HEK293T (cell line): ENCODE measurements at places on chromosomes 13 and 19.
A peak's percentile ranks its signal among the peaks of the same experiment; 100 is the strongest.

DNA sequence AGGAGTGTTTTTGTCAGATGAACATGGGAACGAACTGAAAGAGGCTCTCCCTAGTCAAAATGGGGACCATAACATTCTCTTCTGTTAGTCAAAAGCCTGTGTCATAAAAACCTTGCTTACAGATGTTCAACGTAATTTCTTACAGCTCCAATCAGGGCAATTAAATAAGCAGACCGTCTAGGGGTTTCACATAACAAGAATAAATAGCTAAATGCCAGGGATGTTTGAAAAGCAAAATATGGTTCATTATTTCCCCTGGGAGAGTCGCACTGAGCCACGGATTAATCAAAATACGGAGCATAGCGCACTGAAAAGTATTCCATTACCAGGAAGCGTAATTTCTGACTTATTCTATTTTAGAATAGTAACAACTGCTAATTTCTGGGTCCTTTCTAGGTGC lies 63.7 kb upstream of the MRI1 start:
- no peak for DNase-seq

GRCh38 chr13:51237386-51237785 lies 15.2 kb downstream of the FAM124A start:
- DNase-seq = no peak

- DNase-seq = no peak
Measured at GRCh38 chr19:44574186-44574950, 39.0 kb upstream of the IGSF23 start.

DNA sequence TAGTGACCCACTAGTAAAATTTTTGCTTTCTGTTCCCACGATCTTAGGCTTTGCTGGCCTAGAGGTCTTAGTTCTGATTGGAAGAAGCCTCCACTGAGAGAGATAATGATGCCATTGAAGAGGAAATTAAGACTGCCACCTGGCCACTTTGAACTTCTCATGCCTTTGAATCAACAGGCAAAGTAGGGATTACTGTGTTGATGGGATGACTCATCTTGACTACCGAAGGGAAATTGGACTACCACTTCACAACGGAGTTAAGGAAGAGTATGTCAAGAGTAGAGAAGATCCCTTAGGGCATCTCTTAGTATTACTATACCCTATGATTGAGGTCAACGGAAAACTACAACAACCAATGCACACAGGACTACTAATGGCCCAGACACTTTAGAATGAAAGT lies 12.7 kb upstream of the FREM2 start:
- no peak for DNase-seq

- DNase-seq = no peak
Measured at GRCh38 chr13:76383676-76384461, 502.3 kb downstream of the KCTD12 start.

- DNase-seq = no peak
Measured at GRCh38 chr13:25981060-25981459, 70.8 kb downstream of the SHISA2 start.

DNA sequence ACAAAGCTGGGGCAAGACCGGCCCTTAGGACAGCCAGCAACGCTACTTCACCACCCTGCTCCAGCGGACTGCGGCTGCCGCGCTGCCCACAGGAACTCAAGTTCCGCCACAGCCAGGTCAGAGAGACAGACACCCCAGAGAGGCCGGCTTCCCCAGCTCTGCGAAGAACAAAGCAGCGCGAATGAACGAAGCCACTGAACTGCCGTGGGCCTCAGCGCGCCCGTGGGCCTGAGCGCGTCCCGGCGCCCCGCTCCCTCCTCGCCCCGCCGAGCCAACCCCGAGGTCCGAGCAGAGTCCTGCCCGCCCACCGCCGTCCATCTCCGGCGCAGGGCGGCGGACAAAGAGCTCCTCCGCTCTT lies 158.4 kb downstream of the RNF17 start:
- DNase-seq = peak; percentile 17

- no peak for DNase-seq
Measured at GRCh38 chr19:33746159-33746558, 50.5 kb upstream of the KCTD15 start.

DNA sequence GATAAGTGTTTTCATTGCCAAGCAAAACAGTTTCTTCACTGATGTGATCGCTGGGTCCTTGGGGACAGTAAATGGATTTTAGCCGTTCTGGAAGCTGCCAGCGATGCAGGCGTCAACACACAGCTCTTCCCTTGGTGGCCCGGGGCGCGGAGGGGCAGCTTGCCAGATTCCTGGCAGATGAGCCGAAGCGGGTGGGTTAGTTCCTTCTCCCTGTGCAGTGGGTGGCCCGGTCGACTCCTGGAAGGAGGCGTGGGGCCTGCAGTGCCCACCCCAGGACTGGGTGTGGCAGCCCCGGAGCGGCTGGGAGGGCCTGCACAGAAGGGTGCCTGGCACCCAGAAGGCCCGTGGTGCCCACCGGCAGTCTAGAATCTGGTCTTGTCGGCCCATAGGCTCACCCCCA lies 69.0 kb downstream of the KDM4B start:
- no peak for DNase-seq

DNA sequence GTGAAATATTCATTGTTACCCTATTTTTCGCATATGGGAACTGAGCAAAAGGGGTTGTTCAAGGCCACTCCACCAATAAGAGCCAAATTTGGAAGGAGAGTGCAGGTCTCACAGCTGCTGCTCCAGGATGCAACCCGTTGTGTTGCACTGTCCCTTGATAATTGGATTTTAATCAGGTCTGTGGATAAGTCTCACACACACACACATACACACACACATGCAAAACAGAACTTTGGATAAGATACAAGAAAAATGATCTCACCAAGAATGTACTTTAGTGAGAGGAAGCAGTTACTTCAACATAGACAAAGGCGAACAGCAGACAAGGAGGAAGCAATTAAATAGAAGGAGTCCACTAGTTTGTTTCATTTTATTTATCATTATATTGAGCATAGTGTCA lies 127.3 kb upstream of the EDNRB start:
- no peak for DNase-seq

- DNase-seq = no peak
Measured at GRCh38 chr19:35208121-35208520, 20.4 kb downstream of the FAM187B start.

GRCh38 chr19:30631033-30631370 lies 258.8 kb downstream of the ZNF536 start:
- no peak for DNase-seq

DNA sequence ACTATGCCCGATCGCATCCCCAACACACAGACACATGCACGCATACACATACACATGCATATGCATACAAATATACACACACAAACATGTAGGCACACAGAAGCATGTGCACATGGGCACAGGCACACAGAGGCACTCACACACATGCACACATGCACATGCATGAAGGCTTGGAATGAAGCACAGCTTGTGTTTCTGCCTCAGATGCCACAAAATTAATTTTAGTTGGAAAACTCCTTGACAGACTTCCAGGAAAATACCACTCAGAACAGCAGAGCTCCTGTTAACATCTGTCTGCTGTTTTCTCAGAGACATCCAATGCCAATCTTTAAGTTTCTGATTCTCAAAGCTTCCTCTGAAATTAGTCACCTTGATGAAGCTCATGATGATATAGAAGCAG lies 532.7 kb downstream of the RFC3 start:
- no peak for DNase-seq
